ENCODE measurements at places on chromosomes 5 and 9.

- no peaks in the 10 kb centered on the region for H3K27me3 ChIP-seq
- H3K36me3 ChIP-seq, result no peaks in the 10 kb centered on the region
- no peak overlapping the region for H3K27ac ChIP-seq
- H3K4me1 ChIP-seq, result no peaks in the 10 kb centered on the region
- no peak for DNase-seq
These were observed 512.1 kb downstream of the MAN2A1 start for GRCh38 chr5:110201791-110202190.

DNA sequence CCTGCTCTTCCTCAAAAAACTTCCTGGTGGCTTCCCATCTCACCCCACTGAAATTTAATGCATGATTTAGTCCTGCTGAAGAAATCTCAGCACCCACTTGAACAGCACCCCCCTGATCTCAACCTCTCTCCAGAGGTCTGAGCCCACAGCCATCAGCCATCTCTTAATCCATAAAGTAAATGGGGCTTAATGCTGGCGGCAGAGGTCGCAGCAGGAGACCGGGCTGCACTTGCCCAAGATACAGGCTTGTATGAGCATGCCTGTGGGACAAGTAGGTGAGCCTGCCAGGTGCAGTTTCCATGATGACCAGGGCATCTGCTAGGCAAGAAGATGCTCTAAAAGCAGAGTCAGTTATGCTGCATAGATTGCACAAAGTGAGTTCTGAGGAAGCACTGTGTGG, 52.4 kb upstream of the CTXN3 start:
- no peak for DNase-seq
- no peaks in the 10 kb centered on the region for H3K36me3 ChIP-seq
- H3K4me3 ChIP-seq, result no peak overlapping the region
- H3K27me3 ChIP-seq, result peaks cover 2% of the 10 kb centered on the region
- H3K27ac ChIP-seq, result no peak overlapping the region
- H3K4me1 ChIP-seq, result peaks cover 10% of the 10 kb centered on the region

- no peak overlapping the region for H3K27ac ChIP-seq
- no peaks in the 10 kb centered on the region for H3K36me3 ChIP-seq
- H3K27me3 ChIP-seq, result no peaks in the 10 kb centered on the region
These were observed 244.1 kb downstream of the KIAA0825 start for GRCh38 chr5:94374336-94374735.

DNA sequence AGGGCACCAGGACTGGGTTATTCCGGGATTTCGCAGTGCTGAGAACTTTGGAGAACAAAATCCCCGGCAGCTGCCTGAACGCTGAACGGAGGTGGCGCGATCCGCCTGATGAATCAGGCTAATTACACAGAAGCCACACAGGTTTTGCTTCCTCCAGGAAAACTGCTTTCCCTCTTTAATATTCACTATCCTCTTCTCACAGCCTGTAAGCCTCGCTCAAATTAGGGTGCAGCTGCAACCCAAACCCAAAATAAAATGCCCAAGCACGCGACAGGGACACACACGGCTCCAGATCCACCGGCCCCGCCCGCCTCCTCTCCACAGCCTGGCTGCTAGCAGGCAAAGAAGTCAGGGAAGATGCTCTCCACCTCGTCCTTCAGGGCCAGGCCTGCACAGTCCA, 6.0 kb downstream of the SOHLH1 start:
- H3K4me3 ChIP-seq, result no peak overlapping the region
- H3K36me3 ChIP-seq, result no peaks in the 10 kb centered on the region
- DNase-seq, result no peak
- H3K27me3 ChIP-seq, result peaks cover 4% of the 10 kb centered on the region
- no peak overlapping the region for H3K27ac ChIP-seq

DNA sequence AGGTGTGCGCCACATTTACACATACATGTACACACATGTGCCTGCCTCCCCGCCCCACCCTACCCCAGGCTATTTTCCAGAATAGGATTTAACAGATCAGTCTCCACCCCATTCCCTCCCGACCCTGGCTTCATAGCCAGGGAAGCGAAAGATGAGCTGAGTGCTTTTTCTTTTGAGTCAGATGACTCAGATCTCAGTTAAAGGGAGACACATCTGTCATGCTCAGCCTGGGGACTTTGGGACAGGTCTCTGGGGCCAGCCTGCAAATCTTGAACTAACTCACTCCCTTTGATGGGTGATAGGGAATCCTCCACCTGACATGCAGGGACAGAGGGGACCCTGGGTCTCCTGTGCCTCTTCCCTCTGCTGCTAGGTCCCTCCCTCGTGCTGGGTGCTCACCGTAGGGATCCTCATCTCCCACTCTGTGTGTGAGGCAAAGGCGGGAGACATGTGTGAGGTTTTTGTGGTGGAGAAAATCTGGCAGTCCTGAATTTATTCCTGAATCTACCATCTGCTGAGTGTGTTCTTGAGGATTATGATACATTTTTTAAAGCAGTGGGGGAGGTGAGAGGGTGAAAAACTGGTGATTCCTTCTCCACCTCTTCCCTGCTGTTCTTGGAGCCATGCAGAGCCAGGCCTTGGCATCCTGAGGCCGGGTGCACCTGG, 37.7 kb downstream of the NEUROG1 start:
- no peak for DNase-seq
- peaks cover 42% of the 10 kb centered on the region for H3K27me3 ChIP-seq
- no peaks in the 10 kb centered on the region for H3K4me1 ChIP-seq
- no peaks in the 10 kb centered on the region for H3K36me3 ChIP-seq
- no peak overlapping the region for H3K4me3 ChIP-seq
- H3K27ac ChIP-seq, result no peak overlapping the region

- peaks cover 8% of the 10 kb centered on the region for H3K27me3 ChIP-seq
- DNase-seq, result no peak
- no peak overlapping the region for H3K4me3 ChIP-seq
- no peak overlapping the region for H3K27ac ChIP-seq
- no peaks in the 10 kb centered on the region for H3K36me3 ChIP-seq
These were observed 227.2 kb downstream of the ICE1 start for GRCh38 chr5:5649641-5650040.

DNA sequence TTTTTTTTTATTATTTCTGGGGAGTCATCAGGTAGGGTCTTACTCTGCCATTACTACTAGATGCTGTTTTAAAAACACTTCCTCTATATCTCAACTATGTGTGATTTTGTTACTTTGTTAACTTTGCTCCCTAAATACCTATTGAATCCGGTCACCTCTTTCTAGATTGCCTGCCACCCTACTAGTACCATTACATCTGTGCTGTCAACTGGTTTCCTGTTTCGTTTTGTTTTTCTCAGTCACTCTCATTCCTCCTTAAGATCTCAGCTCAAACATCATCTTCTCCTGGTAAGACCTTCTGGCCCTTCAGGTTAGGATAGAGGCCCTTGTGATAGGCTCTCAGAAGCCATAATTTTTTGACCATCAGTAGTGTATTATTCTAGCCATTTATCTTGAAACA, 324.2 kb upstream of the ATP10B start:
- no peaks in the 10 kb centered on the region for H3K4me1 ChIP-seq
- peaks cover 10% of the 10 kb centered on the region for H3K27me3 ChIP-seq
- no peak overlapping the region for H3K4me3 ChIP-seq
- no peak overlapping the region for H3K27ac ChIP-seq
- DNase-seq, result no peak

DNA sequence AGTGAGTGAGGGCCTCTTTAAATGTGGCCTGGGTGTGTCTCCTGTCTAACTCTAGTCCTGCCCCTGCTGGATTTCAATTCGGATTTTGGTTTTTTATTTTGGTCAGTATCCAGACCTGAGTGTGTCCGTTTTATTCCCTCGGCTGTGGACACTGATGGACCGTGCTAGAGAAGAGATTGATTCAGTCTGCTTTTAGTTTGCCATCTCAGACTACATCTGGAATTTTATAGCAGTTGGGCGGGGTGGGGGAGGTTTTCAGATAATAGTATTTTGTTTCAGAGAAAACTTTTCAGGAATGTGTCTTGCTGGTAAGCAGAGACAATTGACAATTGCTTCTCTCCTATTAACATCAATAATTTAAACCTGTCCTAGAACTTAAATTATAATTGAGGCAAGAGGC, 308.1 kb downstream of the ARHGAP26 start:
- H3K36me3 ChIP-seq, result peaks cover 7% of the 10 kb centered on the region
- H3K4me3 ChIP-seq, result no peak overlapping the region
- no peak for DNase-seq
- no peak overlapping the region for H3K27ac ChIP-seq
- H3K4me1 ChIP-seq, result no peaks in the 10 kb centered on the region
- no peaks in the 10 kb centered on the region for H3K27me3 ChIP-seq

- H3K36me3 ChIP-seq, result no peaks in the 10 kb centered on the region
- DNase-seq, result no peak
- peak overlapping the region; percentile 75 for H3K4me3 ChIP-seq
- H3K4me1 ChIP-seq, result peaks cover 20% of the 10 kb centered on the region
- no peaks in the 10 kb centered on the region for H3K27me3 ChIP-seq
- no peak overlapping the region for H3K27ac ChIP-seq
These were observed 708 bp downstream of the RXRA start for GRCh38 chr9:134326724-134327601.

All from naive thymus-derived CD8-positive, alpha-beta T cell (primary cell).